Mucosa of gallbladder (tissue), 1 donor: ENCODE measurements at places on chromosomes 6 and 20. TPM values are rescaled to one million over a fixed set of nuclear protein-coding genes. Genes with fewer than 3 reads are reported as not detected.

Gene PSORS1C1
- 11.0 TPM for total RNA-seq

Gene NFATC2
- 11.4 TPM for total RNA-seq

DNA sequence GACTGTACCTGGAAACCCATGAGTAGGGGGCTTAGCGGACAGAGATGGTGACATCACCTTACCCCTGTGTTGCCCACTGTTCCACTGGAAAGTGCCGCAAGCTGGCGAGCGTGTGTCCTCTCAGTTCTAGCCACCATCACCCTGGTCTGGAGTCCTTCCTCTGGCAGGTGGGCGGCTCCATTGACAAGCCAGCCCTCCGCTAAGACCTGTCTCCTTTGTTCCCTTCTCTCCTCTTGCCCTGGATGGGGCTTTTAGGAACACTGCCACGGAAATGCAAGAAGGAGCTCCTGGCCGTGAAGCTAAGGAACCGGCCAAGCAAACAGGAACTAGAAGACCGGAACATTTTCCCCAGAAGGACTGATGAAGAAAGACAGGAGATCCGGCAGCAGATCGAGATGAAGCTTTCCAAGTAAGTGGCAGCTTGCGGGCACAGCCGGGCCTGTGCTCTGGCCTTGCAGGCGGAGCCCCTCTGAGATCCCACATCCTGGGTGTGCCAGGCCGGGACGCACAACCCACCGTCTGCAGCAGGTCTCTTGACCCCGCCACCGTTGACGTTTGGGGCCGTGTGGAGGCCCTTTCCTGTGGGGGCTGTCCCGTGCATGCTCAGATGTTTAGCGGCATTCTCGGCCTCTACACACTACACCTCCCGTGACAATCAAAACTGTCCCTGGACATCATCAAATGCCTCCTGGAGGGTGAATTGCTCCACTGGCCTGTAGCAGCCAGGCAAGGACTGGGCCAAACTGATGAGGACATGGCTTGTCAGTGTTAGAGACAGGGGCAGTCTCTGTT, 127.5 kb downstream of the SYCP2 start:
- DNase-seq: peak; percentile 6

GRCh38 chr6:66198062-66198624, 491.1 kb upstream of the EYS start:
- DNase-seq: no peak

DNA sequence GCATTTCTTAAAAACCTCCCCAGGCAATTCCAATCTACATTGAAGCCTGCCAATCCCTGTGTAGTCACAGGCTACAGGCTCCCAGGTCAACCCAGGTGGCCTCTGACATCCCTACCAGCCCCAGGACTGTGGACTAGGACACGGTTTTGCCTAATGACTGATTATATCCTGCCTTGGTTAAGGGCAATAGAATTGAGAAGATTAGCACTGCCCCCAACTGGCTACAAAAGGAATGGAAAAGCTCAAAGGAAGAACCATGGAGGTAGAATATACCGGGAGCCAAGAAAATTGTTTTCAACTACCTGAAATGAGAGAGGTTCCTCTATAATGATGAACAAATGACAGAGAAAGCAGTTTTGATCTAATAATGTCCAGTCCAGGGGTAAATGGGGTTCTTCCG, 421.1 kb upstream of the AGPAT4 start:
- DNase-seq: no peak

Gene ACTL10
- 4.8 TPM for total RNA-seq

DNA sequence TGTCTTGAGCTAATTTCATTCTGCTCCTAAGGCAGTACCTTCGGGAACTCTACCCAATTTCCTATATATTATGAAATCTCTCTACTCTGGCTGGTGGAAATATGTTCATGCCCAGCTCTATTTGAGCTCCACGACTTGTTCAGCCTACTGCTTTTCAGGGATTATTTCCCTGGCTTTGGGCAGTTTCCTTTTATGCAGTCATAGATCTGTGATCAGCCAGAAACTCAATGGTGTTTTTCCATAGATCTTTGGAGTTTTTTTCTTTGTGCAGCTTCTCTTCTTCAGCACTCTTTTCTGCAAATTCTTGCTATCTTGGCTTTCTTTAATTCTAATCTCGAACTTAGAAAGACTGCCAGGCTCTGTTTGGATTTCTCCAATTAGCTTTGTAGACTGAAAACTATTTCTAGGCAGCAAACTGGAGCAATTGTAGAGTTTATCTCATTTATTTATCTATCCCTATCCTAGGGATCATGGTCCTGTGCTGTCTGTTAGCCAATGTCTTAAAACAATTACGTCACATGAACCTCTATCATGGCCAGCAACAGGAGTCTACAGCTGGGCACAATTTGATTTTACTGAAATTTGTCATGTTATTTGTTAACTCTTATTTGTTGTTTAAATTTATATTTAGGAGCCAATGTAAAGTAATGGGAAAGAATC, 328.4 kb downstream of the BCKDHB start:
- DNase-seq: no peak

Gene HTR1E
- 0.17 TPM for total RNA-seq

- DNase-seq: no peak
Observed at GRCh38 chr6:17032590-17032987, 69.3 kb upstream of the STMND1 start.

DNA sequence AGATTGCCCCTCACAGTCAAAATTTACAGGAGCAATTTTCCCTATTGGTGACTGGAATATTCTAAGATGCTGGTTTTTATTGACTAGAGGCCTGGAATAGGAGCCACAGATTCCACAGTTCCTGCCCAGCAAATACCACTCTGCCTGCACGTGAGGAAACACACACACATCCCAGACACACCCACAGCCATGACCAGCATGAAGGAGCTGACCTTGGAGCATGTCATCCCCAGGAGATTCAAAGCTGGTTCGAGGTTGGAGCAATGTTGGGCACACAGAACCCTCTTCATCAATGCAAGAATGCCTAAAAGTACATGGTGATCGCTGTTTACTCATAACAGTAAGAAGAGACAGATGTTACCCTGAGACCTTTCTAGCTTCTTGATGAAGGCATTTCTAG, 244.6 kb upstream of the FOXQ1 start:
- no peak for DNase-seq

Gene TNFRSF6B
- 3.2 TPM for total RNA-seq

- no peak for DNase-seq
Observed at GRCh38 chr6:155187106-155187505, 76.7 kb upstream of the CLDN20 start.

- no peak for DNase-seq
Observed at GRCh38 chr20:63897978-63898561, 3.1 kb downstream of the DNAJC5 start.

- no peak for DNase-seq
Observed at GRCh38 chr6:3440911-3441310, 15.9 kb downstream of the SLC22A23 start.

DNA sequence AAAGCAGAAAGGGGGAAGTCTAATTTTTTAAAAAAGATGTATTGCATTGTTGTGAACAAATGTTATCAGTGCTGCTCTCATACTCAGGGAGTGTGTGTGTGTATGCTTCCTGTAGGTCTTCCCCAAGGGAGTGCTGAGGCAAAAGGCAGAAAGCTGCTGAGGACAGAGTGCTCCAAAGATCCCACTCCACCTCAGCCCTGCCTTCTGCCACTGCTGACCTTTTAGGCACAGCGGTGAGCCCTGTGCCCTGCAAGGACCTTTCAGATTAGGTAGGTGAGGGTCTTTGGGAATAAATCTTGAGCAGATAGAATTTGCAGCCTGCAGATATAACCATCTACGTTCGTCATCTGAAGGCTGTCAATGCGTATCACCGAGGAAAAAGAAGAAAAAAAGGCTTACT, 756.4 kb upstream of the MMS22L start:
- no peak for DNase-seq

DNA sequence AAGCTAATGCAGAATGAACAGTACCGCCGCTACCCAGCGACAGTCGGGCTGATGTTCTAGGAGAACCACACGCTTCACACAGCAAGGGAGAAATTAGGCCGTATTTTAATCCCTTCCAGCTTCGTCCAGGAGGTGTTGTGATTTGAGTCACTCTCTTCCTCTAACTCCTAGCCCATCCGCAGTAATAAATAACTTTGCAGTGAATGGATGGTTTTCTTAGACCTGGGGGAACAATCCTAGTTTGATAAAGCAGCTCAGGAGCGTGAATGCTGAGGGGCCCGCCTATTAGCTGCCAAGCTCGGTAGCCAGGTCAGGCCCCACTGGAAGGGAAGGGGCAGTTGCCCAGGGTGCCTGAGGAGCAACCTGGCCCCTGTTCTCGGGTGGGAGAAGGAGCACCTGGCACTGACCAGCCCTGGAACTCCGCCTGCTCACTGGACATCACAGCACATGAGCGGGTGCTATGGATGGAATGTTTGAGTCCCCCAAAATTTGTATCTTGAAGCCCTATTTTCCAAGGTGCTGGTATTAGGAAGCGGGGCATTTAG, 146.0 kb upstream of the AFDN start:
- DNase-seq: no peak

Gene UBD
- not detected for total RNA-seq

Gene CPXM1
- 6.8 TPM for total RNA-seq

DNA sequence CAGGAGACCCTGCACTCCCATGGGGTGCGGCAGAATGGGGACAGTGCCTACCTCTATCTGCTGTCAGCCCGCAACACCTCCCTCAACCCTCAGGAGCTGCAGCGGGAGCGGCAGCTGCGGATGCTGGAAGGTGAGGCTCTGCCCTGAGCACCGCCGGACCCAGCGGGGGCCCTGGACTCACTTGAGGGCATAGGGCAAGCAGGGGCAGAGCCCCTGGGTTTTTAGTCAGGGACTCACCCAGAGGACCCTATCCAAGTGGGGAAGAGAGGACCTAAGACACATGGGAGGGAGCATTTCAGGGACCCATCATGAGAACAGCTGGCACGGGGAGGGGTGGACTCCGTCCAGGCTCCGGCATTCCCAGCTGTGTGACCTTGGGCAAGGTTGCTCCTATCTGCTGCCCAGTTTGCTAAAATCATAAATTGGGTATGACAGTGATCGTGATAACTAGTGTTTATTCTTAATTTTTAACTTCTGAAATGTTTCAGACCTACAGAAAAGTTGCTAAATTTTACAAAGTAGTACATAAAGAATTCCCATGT, 9.8 kb downstream of the RBCK1 start:
- DNase-seq: no peak

Gene RNF182
- 0.14 TPM for total RNA-seq

Gene TULP4
- 93.0 TPM for total RNA-seq

GRCh38 chr6:140987364-140988155, 1145.2 kb upstream of the GJE1 start:
- no peak for DNase-seq

- DNase-seq: no peak
Observed at GRCh38 chr6:27700337-27700736, 211.9 kb downstream of the OR2B2 start.

GRCh38 chr6:13526357-13526726, 38.9 kb upstream of the GFOD1 start:
- no peak for DNase-seq

- DNase-seq: no peak
Observed at GRCh38 chr20:10790013-10790412, 116.2 kb upstream of the JAG1 start.

DNA sequence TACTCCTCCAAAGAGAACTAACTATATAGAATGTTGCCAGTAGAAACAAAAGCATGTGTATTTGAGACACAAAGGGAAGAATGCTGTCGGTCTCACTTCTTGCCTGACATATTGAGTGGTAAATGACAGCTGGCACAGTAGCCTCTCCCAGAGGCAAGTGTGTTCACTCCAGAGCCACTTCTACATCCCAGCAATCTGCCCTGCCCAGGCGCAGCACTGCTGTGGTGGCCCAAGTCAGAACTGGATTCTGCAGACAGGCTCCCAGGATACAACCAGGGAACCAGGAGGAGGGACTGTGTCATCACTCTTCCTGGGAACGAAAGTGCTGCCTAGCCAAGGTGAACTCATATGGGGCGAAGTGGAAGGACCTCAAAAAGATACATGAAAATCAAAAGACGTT, 103.2 kb upstream of the ARMC2 start:
- DNase-seq: no peak

GRCh38 chr6:116047173-116047933, 13.3 kb downstream of the FRK start:
- DNase-seq: no peak

GRCh38 chr6:50823094-50823920, 4.6 kb downstream of the TFAP2B start:
- no peak for DNase-seq

- DNase-seq: peak; percentile 58
Observed at GRCh38 chr6:32439602-32440214, at the start of gene HLA-DRA. TSS of gene HLA-DRA (plus strand) at chr6:32439887. CDS start at chr6:32439951, 64 bp downstream.

DNA sequence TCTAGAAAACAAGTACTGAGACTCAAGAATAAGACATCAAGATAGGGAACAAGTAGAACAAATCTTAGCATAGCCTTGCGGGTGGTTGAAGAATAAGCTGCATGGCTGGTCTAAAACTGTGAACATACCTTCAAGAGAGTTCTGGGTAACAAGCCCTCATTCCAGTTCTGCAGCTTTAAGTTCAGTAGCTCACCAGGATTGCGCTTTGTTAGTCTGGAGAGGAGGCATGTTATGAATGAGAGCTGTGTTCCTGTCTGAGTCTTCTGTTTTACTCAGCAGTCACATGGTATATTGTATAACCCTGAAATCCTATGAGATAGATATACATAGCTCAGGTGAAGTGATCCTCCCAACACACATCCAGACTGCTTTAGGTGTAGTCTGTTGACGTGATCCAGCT, 406.6 kb upstream of the IRAK1BP1 start:
- DNase-seq: no peak
